ENCODE measurements at places on chromosomes 7 and 10. TPM values are rescaled to one million over a fixed set of nuclear protein-coding genes. Genes with fewer than 3 reads are reported as not detected.

The CALML3 gene
- 0.18 TPM for total RNA-seq

The SUN3 gene
- not detected for total RNA-seq

The TRDMT1 gene
- total RNA-seq: 11.7 TPM

The PIK3CG gene
- 3.1 TPM for total RNA-seq

The IDI2 gene
- total RNA-seq: not detected

The ZSWIM8 gene
- total RNA-seq: 131 TPM

The DOCK4 gene
- 169 TPM for total RNA-seq

The IFRD1 gene
- 55.1 TPM for total RNA-seq

The OR6B1 gene
- not detected for total RNA-seq

The CHN2 gene
- total RNA-seq: 30.5 TPM

The CALHM1 gene
- total RNA-seq: 3.6 TPM

The CYP2C19 gene
- total RNA-seq: not detected

The PDE6C gene
- not detected for total RNA-seq
